HuH-7.5 (cell line): ENCODE measurements at places on chromosomes 2 and 18.

- DNase-seq = no peak
Observed at GRCh38 chr18:56652802-56653201, 1.6 kb downstream of the WDR7 start.

- no peak for DNase-seq
Observed at GRCh38 chr2:46232860-46233259, 64.3 kb upstream of the EPAS1 start.

DNA sequence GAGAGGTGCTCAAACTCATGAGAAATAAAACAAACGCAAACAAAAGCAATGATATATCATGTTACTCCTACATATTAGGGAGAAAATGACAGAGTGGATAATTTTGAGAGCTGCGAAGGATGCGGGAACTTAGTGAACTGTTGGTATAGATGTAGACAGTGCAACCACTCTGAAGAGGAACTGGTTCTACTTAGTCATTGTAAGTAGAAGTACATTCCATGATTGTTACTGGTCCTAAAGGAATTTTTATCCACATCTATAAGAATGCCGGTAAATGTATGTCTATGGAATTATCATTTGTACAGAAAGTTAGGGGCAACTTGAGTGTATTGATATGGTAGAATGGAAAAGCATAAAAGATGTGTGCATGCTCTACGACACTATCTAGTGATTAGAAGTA is 1238.4 kb downstream of the LRP1B start:
- no peak for DNase-seq

DNA sequence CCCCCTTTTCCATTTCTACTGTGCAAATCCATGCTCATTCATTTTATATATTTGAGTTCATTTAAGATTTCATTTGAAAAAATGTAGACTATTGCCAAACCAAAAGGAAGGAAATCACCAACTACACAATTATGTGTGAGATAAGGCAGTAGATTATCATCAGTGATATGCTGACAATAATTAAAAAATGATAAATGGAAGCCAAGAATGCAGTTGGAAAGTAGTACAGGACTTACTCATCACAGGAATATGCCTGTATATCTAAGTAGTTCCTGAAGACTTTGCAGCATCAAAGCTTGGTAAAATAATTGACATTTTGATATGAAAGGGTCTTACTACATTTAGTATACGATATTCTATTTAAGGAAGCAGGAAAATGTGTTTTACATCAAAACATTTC is 166.1 kb upstream of the OTX1 start:
- no peak for DNase-seq

- DNase-seq = no peak
Observed at GRCh38 chr2:45288532-45289417, 279.5 kb upstream of the SIX2 start.

- no peak for DNase-seq
Observed at GRCh38 chr18:74778191-74778847, 180.6 kb downstream of the ZNF407 start.

GRCh38 chr18:36567800-36568199 is 261.0 kb downstream of the TPGS2 start:
- DNase-seq = no peak

- DNase-seq = no peak
Observed at GRCh38 chr2:233490831-233491230, 75.8 kb downstream of the USP40 start.

GRCh38 chr2:66418381-66418780 is 16.5 kb upstream of the MEIS1 start:
- no peak for DNase-seq

DNA sequence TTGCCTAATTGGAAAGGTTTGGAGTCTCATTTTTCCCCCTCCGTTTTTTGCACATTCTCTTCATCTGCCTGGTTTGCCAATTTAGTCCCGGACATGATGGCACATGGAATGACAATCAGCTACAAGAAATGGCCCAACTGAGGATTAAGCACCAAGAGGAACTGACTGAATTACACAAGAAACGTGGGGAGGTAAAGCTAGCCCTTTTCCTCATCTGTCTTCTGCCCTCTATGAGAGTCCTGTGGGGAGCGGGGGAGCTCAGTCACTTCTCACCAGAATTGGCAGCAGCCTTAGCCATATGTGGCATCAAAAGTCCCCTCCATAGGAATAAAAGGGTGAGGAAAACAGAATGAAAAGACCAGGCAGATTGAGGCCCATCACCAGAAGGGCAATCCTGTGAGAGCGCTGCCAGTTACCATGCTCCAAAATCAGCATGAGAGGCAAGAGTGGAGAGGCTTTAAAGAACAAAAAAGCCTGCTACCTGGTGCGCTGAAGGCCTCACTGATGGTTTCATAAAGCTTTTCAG is 11.6 kb downstream of the ATG16L1 start:
- DNase-seq = no peak

DNA sequence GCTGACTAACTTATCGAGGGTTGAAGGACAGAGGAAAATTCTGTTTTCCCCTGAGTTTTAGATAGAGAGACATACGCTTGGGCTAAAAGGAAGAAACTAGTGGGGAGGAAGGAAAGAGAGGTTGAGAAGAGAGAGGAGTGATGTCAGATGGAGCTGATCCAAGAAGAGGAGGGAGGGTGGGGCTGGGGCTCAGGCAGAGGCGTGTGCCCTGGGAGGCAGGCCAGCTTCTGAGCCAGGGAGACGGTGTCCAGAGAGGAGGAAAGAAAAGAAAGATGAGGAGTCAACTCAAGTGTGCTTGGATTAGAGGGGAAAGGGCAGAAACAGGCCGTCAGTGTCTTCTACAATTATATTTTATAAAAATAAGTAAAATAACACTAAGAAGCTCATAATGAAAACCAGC is 56.2 kb downstream of the EMILIN2 start:
- no peak for DNase-seq

- DNase-seq = no peak
Observed at GRCh38 chr2:191629001-191629453, 48.9 kb upstream of the NABP1 start.

DNA sequence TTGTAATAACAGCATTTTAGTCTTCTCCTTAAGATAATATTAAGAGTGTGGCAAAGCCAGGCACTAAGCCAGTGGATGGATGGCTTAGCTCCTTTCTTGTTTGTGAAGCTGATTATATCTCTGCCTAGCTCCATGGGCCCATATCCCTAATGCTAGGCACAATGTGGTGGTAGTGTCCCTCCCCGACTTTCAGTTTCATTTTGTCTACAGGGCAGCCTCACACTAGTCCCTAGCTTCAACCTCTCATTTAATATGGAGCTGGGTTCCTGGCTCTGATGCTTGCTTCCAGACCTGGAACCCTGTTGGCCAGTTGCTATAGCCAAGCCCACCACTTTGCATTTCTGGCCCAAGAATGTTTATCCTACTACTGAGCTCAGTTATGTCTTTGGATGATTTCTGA is 437.0 kb upstream of the MEIS1 start:
- no peak for DNase-seq

DNA sequence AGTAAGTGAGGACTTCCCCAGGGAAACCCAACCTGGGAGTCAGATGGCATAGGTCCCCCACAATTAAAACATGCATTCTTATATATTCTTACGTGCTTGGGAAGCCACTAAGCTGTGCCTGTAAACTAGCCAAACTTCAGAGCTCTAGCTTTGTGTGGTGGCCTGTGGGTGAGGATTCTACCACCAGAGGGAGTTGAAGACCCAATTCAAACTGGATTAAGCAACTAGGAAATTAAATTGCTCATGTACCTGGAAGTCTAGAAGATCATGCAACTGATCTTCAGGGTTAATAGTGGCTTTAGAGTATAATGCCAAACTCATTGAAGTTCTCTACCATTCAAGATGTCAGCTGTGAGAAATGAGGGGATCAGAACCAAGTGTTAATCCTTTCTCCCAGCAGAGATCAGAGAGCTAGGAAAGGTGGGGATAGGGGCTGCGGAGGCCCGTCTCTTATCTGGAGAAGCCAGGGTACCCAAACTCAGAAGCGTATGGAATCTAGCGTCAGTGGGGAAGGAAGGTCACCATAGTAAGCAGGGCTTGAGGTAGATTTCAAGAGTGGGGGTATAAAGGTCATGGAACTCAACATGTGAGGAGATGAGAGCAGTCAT is 53.2 kb upstream of the CCDC85A start:
- DNase-seq = no peak

DNA sequence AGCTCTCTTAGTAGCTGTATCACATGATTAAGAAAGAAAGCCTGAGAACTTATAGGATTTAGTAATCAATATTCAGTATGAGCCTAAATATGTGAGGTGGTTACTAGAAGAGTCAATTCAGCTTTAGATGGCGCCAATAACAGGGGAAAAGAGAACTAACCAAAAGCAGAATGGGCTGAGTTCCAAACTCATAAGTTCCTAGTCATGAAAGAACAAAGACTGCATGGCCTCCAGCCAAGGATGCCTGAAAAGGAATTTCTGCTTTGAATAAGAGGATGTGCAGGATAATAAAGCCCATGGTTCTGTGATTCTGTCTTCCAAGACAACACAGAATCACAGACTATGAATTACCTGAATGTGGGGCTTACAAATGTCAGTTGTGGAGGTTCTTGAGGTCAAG is 196.5 kb downstream of the SATB2 start:
- no peak for DNase-seq

DNA sequence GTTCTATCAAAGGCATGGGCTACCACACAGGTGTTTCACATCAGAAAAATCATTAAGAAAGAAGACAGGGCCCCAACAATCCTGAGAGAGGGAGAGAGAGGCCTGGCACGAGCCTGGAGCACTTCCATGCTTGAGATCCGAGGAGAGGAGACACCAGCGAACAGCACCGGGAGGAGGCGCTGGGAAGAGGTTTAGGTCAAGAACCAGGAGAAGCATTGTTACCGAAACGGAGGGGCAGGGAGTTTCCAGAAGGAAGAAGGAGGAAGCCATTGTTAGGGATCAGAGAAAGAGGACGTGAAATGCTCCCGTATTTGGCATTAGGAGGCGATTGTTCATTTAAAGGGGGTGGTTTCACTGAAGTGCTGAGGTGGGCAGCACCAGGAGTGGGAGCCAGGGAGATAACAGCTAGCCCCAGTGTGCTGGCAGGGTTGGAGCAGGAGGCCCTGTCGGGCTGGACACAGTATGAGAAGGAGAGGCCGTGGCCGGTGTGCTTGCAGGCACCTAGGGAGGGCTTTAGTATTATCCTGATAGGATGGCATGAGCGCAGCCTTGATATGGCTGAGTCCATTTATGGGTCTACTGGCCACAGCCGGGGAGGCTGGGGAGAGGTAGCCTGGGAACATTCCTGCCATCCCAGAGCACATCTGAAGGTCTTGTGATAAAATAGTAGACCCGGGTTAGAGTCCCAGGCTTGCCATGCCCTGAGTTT is 244.9 kb downstream of the KLHL29 start:
- DNase-seq = no peak

DNA sequence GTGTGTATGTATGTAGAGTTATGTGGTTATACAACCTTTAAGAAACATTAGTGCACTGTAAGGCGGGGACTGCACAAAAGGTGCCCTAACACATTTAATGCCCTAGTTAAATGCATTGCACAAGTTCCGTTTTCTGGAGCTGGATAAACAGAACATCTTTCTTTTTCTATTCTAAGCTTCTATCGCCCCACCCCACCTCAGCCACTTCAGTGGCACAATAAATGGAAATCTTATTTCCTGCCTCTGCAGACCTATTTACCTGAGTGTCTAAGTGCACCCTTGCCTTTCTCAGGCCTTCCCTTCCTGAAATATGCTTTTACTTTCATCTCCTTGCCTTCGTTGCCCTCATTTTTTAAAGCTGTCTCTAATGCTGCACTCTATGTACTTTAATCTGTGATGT is 123.5 kb downstream of the TANC1 start:
- no peak for DNase-seq

GRCh38 chr2:73008766-73009135 is 62.8 kb downstream of the SFXN5 start:
- DNase-seq = no peak

DNA sequence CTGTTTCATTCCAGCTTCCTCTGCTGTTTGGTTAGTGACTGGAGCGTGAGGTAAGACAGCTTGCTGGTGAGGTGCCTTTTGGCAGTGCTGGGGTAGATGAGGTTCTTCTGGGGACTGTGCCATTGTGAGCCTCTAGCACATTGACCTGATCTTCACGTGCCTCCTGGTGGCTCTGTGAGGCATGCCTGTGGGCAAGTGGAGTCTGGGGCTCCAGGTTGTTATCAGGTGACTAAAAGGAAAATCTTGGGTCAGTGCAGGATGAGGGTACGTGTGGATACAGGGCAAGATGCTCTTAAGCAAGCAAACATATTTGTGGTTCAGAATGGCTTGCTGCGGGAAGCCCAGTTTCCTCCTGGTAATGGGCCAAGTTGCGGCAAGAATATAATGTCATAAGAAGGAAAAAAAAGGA is 75.4 kb downstream of the FHOD3 start:
- no peak for DNase-seq

GRCh38 chr18:70337139-70337972 is 48.5 kb downstream of the SOCS6 start:
- DNase-seq = no peak

DNA sequence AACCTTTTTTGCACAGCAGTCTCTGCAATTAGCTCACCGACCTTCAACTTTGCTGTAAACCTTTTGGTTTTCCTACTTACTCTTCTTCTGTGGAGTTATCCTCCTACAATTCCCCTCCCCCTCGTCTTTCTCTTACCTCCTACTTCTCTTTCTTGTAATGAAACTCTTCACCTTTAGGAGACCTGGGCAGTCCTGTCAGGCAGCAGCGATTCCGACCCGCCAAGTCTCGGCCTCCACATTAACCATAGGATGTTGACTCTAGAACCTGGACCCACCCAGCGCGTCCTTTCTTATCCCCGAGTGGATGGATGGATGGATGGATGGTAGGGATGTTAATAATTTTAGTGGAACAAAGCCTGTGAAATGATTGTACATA is 8.3 kb downstream of the TBR1 start:
- no peak for DNase-seq

- DNase-seq = no peak
Observed at GRCh38 chr2:60872510-60872928, 8.9 kb upstream of the REL start.

DNA sequence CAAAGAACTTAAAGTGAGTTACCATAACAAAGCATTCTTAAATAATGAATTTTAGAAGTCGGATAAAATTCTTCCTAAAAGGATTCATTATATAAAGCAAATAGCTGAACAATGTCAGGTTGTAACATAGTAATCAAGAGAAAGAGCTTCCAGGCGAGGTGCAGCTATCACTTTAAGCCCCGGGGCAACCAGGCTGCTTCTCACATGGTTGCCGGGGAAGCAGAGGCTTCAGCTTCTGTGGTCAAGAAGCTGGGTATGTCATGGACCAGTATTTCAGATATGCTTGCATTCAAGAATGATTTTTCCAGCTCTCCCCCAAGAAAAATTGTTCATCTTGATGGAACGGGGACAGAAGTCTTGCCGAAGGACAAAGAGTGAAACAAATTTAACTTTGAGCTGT is 23.6 kb upstream of the KYNU start:
- no peak for DNase-seq

GRCh38 chr2:204799791-204800190 is 254.5 kb downstream of the PARD3B start:
- no peak for DNase-seq

DNA sequence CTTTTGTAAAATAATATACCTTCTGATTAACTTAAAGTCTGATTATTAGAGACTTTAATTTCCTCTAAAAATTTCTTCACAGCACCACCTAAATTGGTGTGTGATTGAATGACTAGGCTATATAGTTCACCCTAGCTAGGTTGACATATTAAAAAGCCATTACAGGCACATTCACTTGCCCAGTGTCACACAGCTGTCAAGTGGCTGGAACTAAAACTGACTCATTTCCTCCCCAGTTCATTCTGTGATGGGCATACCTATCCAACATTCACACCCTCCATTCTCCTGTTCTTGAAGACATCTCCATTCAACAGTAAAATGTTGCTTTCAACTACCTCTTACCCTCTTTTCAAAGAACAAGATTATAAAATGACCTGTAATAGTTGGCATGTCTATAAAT is 334.5 kb downstream of the ARHGAP15 start:
- DNase-seq = no peak

- no peak for DNase-seq
Observed at GRCh38 chr2:65799141-65799854, 366.9 kb upstream of the SPRED2 start.
